ENCODE measurements at places on chromosomes 3 and 15. TPM values are rescaled to one million over a fixed set of nuclear protein-coding genes. Genes with fewer than 3 reads are reported as not detected.
A peak's percentile ranks its signal among the peaks of the same experiment; 100 is the strongest.

CCDC13 gene
- total RNA-seq: 0.45 TPM

VIPR1 gene
- 13.9 TPM for total RNA-seq

MYZAP gene
- 0.66 TPM for total RNA-seq

NANOGP8 gene
- total RNA-seq: 49.6 TPM

DNA sequence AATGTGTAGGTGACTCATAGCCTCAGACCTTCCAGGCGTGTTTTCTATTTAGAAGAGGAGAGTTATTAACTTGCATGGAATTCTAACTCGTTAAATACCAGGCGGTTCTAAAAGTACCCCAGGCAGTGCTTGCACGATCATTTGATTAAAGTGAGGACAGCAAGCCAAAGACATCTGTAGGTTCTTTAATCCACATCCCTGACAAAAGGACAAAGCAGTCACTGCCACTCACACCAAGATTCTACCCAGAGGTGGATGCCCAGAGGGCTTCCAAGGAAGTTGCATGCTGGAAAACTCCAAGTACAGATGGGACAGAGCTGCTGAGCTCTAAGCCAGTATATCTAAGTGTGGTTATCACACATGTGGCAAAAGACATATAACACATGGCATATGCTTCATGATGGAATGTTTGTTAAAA lies 372.1 kb downstream of the ROBO2 start:
- no peaks in the 10 kb centered on the region for H3K4me1 ChIP-seq
- DNase-seq: no peak

DNA sequence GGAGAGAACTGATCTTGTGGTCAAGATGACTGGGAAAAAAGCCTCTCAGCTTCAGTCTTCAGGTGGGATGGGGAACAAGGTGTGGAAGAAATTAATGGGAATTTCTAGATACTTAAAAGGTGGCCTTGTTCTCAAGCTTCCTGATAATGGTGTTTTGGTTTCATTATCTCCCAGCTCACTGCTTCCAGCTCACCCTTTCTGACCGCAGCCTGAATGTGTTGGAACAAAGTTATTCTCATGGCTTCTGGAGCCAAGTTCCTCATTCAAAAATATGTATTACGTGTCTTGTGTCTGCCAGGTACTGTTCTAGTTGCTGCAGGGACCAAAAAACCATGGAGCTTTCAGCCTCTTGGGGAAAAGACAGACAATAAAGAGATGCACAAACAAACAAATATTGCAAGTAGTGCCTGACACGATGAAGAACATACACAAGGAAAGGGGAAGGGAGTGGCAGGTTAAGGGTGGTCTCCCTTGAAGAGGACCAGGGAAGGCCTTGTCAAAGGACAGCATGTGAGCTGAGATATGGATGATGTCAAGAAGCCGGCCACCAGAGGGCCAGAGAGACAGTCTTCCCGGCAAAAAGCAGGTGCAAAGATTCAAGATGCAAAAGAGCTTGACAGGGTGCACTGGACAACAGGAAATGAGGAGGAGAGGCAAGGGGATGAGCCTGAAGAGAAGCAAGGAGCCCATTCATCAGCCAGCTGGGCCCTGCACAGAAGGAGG lies 35.5 kb downstream of the ARRDC4 start:
- peak; percentile 61 for DNase-seq
- no peaks in the 10 kb centered on the region for H3K36me3 ChIP-seq
- no peak overlapping the region for H3K27ac ChIP-seq
- H3K27me3 ChIP-seq: no peaks in the 10 kb centered on the region
- H3K4me1 ChIP-seq: no peaks in the 10 kb centered on the region
- no peak overlapping the region for H3K4me3 ChIP-seq

DNA sequence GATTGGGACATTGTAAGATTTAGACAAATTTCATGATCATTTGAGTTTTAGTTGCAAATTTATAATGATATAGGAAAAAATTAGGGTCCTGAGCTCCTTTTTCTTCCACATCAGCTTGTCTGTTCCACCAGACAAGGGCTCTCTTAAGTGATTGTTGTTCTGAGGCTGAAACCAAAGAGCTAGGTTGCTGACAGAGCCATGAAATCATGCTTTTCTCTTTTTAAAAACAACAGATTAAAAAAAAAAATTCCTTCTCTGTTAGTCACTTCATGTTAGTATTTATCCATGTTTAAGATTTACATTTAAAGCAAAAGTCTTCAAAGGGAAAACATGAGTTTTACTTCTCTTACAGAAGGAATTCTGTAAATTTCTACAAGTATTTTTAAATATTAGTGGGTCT lies 56.8 kb downstream of the ATP2C1 start:
- no peak for DNase-seq
- H3K27me3 ChIP-seq: no peaks in the 10 kb centered on the region

GRCh38 chr3:86837871-86838270 lies 153.1 kb downstream of the VGLL3 start:
- no peaks in the 10 kb centered on the region for H3K27me3 ChIP-seq
- DNase-seq: no peak
- H3K4me1 ChIP-seq: no peaks in the 10 kb centered on the region
- no peak overlapping the region for H3K4me3 ChIP-seq
- H3K36me3 ChIP-seq: no peaks in the 10 kb centered on the region

DNA sequence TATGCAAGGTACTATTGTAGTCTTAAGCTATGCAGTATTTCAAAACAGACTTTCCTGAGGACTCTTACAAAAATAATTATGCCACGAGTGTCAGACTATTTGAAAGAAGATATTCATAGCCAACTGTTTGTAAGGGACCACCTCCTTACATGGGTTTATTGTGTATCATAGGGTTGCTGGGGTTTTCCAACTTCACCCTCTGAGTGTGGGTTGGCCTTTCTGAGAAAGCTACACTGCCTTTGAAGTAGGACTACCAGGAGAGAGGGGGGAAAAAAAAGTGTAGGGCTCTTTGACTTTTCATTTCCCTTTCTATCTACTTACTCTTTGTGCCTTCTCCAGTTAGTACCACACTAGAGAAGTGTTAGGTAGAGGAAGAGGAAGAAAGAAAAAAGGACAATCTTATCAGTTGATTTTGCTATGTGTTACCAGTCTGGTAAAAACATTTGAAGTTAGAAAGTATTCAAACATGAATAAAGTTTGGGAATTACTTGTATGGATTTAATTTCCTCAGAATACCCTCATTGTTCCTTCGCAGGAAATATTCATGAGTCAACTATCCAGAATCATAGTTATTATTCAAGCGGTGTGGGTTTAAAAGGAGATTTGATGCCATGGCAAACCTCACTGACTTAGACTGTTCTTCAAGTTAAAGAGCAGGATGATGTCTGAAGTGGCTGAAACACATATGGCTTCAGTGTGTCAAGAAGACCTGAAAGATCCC lies 329.3 kb upstream of the THBS1 start:
- no peaks in the 10 kb centered on the region for H3K36me3 ChIP-seq
- H3K27me3 ChIP-seq: no peaks in the 10 kb centered on the region
- no peak overlapping the region for H3K27ac ChIP-seq
- DNase-seq: no peak
- H3K4me1 ChIP-seq: peaks cover 4% of the 10 kb centered on the region
- H3K4me3 ChIP-seq: no peak overlapping the region

DNA sequence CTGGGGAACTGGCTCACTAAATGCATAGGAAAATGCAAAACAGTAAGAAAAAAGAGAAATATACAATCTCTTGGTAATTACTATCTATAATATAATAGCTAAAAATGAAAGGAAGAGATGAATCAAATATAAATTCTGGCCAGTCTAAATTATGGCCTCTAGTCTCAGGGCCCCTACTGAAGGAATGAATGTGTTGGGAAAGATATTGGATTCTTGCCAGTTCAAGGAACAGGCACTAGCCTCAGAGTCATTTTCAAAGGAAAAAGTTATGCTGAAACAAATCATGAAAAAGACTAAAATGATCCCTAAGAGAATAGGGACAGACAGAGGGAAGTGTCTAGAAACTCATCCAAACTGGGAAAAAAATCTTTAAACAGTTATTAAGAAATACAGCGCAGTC lies 62.4 kb downstream of the C3orf80 start:
- H3K4me3 ChIP-seq: no peak overlapping the region
- no peaks in the 10 kb centered on the region for H3K27me3 ChIP-seq
- no peak overlapping the region for H3K27ac ChIP-seq
- H3K36me3 ChIP-seq: no peaks in the 10 kb centered on the region
- H3K4me1 ChIP-seq: no peaks in the 10 kb centered on the region

- peaks cover under 1% of the 10 kb centered on the region for H3K4me1 ChIP-seq
- no peak for DNase-seq
- H3K27ac ChIP-seq: no peak overlapping the region
- H3K27me3 ChIP-seq: no peaks in the 10 kb centered on the region
- no peaks in the 10 kb centered on the region for H3K36me3 ChIP-seq
These were observed 271.9 kb upstream of the TBL1XR1 start for GRCh38 chr3:177469216-177469615.

DNA sequence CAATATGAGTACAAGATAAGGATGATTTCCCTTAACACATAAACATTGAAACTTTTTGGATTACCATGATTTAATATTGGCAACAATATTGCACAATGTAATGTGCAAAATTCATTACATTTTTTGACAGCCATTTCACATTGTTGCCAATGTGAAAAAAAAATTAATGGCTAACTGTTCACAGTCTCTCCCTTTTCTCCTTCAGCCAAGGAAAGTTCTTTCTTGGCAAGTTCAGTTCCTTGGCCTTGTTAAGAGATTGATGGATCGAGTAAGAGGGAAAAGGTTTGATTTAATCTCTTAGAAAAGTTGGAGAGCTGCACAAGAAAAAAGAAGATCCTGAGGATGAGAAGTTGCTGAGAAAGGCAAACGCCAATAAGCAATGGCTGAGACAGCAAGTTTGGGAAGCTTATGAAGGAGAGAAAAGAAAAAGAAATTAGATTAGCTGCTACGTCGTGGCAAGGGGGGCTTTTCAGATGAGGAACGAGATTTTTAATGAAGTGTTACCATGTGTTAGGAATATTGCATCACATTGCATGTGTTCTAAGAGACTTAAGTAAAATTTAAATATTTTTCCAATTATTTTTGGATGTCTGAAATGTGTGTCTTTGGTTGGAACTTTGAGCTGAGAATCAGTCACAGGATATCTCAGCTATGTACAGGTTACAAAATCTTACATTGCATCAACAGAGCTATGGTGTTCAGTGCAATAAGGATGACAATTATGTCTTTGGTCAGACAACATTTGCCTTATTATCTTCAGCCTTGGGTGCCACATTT lies 61.4 kb upstream of the ZNF280D start:
- no peaks in the 10 kb centered on the region for H3K27me3 ChIP-seq
- no peak for DNase-seq
- no peak overlapping the region for H3K4me3 ChIP-seq
- no peaks in the 10 kb centered on the region for H3K4me1 ChIP-seq
- no peak overlapping the region for H3K27ac ChIP-seq
- no peaks in the 10 kb centered on the region for H3K36me3 ChIP-seq

DNA sequence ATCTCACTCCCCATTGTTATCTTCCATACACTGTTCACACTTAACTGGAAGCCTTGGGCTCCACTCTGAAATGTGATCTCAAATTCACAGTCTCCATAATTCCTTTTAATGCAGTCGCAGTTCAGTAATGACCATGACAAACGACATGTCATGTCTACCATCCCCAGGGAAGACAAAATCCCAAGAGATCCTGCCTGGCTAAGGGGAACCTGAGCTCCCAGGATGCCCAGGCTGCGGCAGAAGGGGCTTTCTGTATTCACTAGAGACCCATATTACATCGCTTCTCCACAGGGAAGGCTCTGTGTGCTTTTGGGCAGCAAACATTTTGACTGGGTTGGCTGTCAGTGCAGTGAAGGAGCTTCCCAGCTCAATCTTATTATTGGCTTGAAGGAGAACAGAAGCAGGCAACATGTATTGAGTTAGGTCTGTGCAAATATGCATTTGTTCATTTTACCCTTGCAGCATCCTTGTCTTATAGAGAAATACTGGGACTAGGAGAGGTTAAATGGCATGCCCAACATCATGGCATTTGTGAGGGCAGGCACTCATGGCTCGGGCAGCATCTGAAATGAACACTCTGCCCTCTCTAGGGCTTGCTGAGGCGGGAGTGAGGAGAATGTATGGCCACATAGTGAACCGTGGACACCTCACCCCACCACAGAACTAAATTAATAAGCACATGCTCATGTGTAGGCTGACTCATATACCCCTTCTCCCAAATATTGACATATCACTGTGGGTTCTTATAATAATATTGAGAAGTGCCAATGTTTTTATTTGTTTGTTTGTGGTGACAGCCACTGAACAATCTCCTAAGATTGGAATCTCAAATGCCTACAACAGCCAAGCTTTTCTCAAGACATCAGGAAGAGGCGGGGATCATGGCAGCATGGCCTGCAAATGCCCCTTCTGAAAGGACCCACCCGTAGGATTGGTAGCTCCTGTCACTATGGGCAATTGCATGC lies 141.6 kb upstream of the FOXB1 start:
- H3K4me3 ChIP-seq: no peak overlapping the region
- H3K36me3 ChIP-seq: no peaks in the 10 kb centered on the region
- no peak for DNase-seq
- H3K27me3 ChIP-seq: no peaks in the 10 kb centered on the region

DNA sequence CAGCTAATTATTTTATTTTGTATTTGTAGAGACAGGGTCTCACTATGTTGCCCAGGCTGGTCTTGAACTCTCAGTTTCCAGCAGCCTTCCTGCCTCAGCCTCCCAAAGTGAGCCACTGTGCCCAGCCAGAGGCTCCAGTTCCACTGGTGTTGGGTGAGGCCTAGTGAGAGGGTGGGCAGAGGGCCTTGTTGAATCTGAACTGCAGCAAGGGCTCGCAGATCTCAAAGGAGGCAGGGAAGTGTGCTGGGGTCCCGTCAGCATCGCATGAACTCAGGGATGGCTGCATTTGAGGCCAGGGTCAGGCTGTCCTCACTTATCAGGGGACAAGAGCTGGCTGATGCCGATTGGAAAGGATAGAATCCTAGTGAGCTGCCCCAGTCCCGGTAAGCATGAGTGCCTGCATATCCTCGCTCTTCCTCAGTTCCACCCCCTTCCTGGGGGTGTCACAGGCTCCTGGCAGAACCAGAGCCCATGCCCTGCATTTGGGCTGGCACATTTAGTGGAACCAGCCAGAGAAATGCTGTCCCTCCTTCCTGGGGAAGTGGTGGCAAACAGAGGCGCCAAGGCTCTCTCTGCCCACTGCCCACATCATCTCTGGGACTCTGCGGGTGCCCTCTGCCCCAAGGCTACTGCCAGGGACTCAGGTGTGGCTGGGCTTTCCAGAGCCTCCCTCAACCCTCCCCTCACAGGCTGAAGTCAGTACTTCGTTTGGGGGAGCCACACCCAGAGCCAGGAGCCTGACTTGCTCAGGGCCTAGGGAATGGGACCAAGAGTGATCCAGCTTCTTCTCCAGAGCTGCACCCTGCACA lies 24.1 kb downstream of the ALS2CL start:
- H3K27me3 ChIP-seq: no peaks in the 10 kb centered on the region
- no peak overlapping the region for H3K4me3 ChIP-seq

Measured in GM23338 (cell line).